RWPE2 (cell line): ENCODE measurements at places on chromosomes 3 and 15.

DNA sequence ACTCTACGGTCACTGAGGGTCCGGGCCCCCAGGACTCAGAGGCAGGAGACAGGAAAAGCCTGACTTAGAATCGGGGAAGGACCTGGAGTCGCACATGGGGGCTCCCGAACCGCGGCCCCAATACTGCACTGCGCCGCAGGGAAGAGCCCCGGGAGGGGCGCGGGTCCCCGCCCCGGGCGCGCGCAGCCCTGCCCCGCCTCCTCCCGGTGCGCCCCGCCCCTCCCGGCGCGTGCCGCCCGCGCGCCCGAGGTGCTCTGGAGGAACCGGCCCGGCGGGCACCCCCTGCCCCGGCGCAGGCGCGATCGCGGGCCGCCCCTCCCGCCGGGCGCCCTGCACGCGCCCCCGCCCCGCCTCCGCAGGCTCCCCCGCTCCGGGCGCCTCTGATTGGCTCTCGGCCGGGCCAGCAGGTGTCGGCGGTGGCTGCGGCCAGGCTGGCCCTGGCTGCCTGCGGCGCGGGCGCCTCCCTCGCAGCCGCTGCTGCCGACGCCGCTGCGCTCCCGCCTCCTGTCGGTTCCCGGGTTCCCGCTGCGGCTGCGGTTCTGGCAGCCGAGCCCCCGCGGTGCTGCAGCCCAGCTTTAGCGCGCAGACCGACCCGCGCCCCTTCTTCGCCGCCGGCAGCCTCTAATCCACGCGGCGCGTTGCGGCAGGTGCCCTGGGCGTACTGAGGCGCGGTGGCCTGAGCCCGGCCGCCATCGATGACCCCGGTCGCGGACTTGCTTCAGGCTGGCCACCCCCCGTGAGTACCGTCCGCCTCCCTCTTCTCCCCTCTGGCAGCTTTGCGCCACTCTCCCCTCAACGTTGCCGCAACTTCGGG lies at the start of gene MYRIP:
Gene MYRIP (plus strand): TSS at position 429 of the 814 bp plus-strand sequence. CDS start 91,208 bp downstream, outside the sequence.
- DNase-seq: no peak

DNA sequence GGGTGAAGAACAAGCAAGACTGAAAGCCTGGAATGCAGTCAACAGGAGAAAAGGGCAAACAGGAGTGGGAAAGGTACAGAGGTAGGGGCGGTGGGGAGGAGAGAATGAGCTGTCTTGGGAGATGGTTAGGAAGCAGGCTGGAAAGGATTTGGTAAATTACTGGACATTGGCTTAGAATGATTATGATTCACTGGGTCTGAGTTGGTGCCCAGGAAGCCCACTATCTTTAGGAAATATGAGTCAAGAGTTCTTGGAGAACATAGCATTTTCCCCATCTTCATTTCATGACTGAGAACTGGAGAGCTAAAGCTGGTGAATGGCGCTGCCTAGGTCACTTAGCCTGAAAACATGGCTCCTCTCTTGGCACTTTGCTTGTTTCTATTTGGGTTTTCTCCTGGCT lies 74.7 kb upstream of the C3orf80 start:
- no peak for DNase-seq

GRCh38 chr3:193330555-193331204 lies 47.9 kb downstream of the ATP13A5 start:
- DNase-seq: no peak

- DNase-seq: no peak
Measured at GRCh38 chr3:184238246-184238818, 8.9 kb downstream of the VWA5B2 start.

DNA sequence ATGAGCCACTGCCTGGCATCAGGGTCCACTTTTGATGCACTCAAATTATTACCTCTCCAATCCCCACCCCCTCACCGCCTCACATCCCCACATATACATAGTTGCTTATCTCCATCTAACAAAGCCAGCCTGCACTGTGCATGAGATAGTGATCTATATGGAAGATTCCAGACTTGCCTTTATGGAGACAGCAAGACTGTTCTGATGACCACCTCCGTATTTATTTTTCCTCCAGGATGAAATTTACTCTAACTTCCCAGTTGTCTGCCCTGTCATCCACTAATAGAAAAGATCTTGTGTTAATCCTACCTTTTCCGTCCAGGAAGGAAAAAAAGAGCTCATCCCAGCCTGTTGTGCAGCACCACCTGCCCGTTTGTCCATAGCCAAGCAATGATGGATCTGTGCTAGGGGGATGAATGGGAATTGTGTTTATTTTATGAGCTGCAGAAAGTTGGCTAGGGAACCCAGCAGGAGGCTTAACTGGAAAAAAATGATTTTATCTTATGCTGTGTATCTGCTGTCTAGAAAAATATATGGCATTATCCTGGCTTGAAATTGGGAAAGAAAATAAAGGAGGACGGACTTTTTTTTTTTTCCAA lies 114.5 kb downstream of the CD47 start:
- no peak for DNase-seq

- DNase-seq: no peak
Measured at GRCh38 chr3:160739079-160739478, 17.0 kb upstream of the PPM1L start.

DNA sequence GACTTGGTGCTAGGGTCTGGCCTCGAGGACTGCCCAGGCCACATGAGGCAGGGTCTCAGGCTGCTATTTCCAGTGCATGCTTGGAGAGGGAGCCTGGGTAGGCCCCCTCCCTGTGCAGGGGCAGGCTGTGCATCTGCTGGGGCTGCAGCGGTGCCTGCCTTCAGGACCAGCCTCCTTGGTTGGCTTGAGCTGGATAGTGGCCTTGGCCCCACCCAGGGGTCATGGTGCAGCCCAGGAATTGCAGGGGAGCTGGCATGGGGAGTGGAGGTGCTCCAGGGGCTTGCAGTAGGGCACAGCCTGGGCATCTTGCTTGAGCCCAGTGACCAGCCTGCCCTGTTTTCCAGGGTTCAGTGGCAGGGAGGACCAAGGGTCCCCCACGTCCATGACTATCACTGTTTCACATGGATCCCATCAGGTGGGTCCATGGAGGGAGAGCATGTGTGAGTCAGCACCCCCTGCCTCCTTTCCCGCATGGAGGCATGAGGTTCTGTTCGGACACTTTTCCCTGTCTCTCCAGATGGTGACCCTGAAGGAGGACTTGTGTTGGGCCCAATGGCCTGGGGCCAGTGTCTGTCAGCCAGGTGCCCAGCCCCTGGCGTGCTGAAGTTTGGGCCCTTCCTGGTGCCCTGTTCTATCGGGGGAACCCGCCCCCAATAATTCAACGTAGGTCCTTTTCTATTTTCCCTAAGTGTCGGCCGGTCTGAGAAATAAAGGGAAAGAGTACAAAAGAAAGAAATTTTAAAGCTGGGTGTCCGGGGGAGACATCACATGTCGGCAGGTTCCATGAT lies 218.6 kb downstream of the SNRPN start:
- peak; percentile 45 for DNase-seq
